Mesangial cell (primary cell): ENCODE measurements at places on chromosomes 1 and 21. TPM values are rescaled to one million over a fixed set of nuclear protein-coding genes. Genes with fewer than 3 reads are reported as not detected.

KRTAP19-3 gene
- total RNA-seq: not detected in 2 replicates

TRIM67 gene
- total RNA-seq: 1.1 TPM in 1 of 2 replicates, not detected in the other

PLCH2 gene
- total RNA-seq: 0.38 TPM in 1 of 2 replicates, not detected in the other

CLCNKA gene
- under 0.01 TPM in 1 of 2 replicates, not detected in the other for total RNA-seq

KAZN gene
- 3.6 and 11.0 TPM in 2 replicates for total RNA-seq

CD58 gene
- total RNA-seq: 7.4 and 13.9 TPM in 2 replicates

SPRR2G gene
- total RNA-seq: not detected in 2 replicates

FMN2 gene
- 3.3 and 3.8 TPM in 2 replicates for total RNA-seq

PGLYRP3 gene
- not detected in 2 replicates for total RNA-seq
